ENCODE measurements at places on chromosomes 11 and 22. TPM values are rescaled to one million over a fixed set of nuclear protein-coding genes. Genes with fewer than 3 reads are reported as not detected.

Gene EWSR1
- 206 TPM for total RNA-seq

Gene FOLH1
- 5.2 TPM for total RNA-seq

- no peak for DNase-seq
These were observed at the start of gene BBOX1 for GRCh38 chr11:27040302-27041115. TSS of gene BBOX1 (plus strand) at chr11:27040815. CDS start at chr11:27055431, 14,616 bp downstream.

DNA sequence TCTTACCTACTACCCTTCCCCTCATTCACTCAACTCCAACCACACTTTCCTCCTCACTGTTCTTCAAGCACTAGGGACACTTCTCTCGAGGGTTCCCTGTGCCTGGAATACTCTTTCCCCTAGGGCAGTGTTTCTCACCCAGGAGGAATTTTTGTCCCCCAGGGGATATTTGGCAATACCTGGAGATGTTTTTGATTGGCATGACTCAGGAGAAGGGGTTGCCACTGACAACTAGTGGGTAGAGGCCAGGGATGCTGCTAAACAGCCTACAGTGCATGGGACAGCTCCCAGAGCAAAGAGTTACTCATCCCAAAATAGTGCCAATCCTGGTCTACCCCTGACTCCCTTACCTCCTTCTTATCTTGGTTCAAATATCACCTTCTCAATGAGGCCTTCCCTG, 40.0 kb downstream of the BTG4 start:
- no peak for DNase-seq

- DNase-seq: no peak
These were observed 331.4 kb upstream of the RAG2 start for GRCh38 chr11:36929401-36929800.

Data from cerebellum (tissue), 4 donors.